ENCODE measurements at places on chromosomes 2 and 18.

- DNase-seq: no peak
Measured at GRCh38 chr2:221205103-221205673, 366.9 kb downstream of the EPHA4 start.

GRCh38 chr2:230296917-230297316 lies 30.1 kb upstream of the SP140L start:
- DNase-seq: no peak

DNA sequence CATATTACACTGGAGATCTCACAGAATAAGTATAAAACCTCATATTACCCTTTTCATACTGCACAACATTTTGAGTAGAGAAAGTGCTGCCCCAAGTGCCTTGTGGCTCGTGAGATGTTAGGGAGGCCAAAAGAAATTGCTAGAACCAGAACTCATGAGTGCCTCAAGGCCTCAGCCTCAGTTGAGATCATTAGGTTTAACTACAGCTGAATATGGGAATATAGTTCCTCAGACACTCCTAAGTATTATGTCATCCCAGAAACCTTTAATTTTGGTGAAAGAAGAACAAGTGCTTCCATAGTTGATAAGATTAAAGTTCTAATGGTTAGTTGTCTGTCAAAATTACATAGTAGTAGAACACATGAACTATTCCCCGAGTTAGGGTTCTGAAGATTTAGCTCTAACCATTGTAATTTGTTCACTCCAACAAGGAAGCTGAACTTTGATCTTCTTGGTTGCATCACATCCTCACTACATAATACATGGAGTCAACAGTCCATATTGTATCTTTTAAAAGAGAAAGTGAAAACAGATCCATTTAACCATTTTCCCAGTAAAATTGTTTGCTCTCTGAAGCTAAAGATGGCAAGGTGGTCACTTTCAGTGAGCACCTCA lies 9.6 kb upstream of the AQP4 start:
- DNase-seq: no peak

DNA sequence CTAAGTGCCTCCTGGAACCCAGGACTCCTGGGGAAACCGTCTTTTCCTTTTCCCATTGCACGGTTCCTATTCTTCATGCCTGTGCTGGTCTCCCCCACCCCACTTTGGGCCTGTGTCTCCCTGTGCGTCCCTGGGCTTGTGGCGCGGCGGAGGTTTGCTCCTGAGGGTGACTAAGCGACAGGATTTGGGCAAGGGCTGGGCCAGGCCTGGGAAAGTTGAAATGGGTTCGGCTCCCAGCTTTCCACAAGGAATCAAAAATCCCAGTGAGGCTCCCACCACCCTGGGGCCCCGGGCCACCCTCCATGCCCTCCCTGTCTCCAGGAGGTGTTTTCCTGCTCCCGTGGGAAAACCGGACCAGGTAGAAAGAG lies 197.6 kb downstream of the NDUFA10 start:
- DNase-seq: no peak

- DNase-seq: no peak
Measured at GRCh38 chr18:2572892-2573291, 1.5 kb downstream of the NDC80 start.

GRCh38 chr18:23521907-23522306 lies 18.6 kb downstream of the RMC1 start:
- DNase-seq: no peak

DNA sequence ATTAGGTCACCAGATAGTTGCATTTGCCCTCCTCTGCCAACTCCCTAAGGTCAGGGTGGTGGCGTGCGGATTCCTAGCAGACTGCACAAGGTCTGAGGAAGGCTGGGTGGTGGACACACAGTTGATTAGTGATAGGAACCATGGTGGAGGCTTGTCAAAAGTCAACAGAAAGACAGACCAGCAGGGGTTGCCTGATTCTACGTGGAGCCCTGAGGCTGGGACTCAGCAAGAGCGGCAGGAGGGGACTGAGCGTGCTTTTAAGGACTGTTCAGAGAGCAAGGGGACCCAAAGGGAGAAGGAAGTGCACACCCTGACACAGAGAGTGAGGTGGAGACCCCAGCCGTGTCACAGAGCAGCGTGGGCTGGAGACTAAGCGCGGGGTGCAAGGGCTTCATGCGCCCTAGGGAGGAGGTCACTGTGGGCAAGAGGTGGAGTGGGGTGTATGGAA lies 513.2 kb downstream of the RNF144A start:
- no peak for DNase-seq

- DNase-seq: peak; percentile 85
Measured at GRCh38 chr2:27050281-27050995, 1.0 kb upstream of the AGBL5 start.

DNA sequence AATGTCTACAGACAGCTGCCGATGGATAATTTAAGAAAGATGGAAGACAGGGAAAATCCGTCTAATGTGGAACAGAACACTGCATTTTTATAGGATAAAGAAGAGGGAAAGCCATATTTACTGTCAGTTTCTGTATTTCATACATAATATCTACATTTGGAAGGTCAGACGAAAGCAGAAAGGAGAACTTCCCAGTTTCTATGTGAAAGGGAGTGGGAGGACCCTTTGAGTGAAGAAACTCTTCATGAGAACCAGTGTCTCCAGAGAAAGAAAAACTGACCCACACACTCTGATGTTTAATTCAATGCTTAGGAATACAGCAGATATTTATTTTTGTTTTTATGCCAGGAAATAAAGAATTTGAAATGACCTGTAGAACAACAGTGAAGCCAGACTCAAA lies 127.2 kb downstream of the CALCRL start:
- DNase-seq: no peak

- DNase-seq: no peak
Measured at GRCh38 chr2:103880081-103880834, 973.7 kb upstream of the POU3F3 start.

DNA sequence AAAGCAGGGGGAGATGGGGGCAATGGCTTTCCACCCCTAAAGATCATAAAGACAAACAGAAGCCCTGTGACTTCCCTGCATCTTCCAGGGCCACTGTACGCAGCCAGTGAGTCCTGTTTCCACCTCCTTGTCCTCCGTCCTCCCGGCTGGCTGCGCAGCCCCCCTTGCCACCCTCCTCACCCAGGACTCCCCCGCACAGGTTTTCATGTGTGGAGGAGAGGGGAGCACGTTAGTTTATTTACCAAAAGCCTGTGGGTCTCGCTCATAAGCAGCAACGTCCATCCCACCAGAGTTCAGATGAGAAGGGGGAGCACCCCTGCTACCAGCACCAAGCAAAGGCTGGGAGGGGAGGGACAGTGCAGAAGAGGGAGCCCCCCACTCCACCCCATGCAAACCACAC lies 11.7 kb downstream of the CYP26B1 start:
- no peak for DNase-seq

GRCh38 chr18:58559427-58560186 lies 69.3 kb downstream of the ALPK2 start:
- DNase-seq: no peak

GRCh38 chr2:151718796-151719195 lies 15.5 kb downstream of the NEB start:
- DNase-seq: no peak
